Fibroblast of mammary gland (primary cell): ENCODE measurements at places on chromosomes 12 and 14.

GRCh38 chr12:23560611-23561010 lies 388.9 kb downstream of the SOX5 start:
- no peak for DNase-seq

DNA sequence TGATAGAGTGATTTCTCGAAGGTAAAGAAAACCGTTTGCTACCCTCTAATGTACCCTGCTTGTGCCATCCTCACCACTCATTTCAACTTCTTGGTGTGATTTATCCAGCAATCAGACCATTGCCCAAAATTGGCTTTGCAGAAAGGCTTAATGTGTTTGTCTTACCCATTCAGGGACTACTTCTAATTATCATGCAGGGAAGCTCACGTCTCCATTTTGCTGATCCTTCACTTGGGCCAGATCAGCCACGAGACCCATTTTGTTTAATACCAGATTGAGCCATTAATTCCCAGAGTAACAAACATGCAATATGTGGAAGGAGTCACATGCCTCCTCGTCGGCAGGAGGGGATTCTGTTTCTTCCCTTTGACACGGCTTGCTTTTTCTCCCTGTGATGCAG lies 51.1 kb upstream of the CRY1 start:
- no peak for DNase-seq

DNA sequence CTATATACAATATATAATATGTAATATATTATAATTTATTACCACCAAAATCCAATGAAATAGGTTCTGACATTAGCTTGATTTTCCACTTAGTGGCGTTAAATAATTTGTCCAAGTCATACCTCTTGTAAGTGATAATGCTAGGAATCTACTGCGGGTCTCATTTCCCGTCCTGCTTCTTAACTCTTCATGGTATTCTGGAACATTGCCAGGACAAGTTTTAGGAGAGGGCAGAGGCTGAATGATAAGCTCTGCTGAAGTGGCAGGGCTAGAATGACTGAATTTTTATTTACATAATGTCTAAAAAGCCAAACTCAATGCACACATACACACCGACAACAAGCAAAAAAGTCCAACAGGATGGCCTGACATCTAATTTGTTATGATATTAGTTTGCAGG lies 70.4 kb upstream of the PTPRQ start:
- no peak for DNase-seq

- no peak for DNase-seq
Measured at GRCh38 chr14:104556256-104557021, 23.1 kb upstream of the C14orf180 start.

- DNase-seq, result no peak
Measured at GRCh38 chr14:99753225-99754140, 39.7 kb upstream of the EML1 start.

- no peak for DNase-seq
Measured at GRCh38 chr14:72186523-72186922, 254.3 kb downstream of the RGS6 start.

GRCh38 chr12:3200032-3200617 lies 122.9 kb downstream of the TSPAN9 start:
- DNase-seq, result peak; percentile 26

GRCh38 chr12:42484996-42485395 lies 104.5 kb downstream of the PRICKLE1 start:
- DNase-seq, result no peak

- no peak for DNase-seq
Measured at GRCh38 chr14:21414137-21414631, 30.4 kb upstream of the SUPT16H start.

DNA sequence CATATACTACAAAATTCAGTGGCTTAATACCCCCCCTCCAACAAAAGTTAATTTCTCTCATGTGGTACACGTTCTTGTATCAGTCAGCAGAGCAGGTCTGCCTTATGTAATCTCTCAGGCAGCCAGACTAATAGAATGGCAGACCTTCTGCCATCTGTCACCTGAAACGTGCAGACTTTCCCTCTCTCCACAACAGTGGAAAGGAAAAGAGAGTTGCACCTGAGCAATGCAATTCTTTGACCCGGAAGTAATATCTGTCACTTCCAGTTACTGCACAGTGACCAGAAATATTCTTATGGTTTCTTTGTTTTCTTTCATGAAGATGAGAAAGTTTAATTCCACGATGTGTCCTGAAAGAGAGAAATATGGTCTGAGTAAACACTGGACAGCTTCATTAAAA lies 14.4 kb downstream of the KERA start:
- no peak for DNase-seq

DNA sequence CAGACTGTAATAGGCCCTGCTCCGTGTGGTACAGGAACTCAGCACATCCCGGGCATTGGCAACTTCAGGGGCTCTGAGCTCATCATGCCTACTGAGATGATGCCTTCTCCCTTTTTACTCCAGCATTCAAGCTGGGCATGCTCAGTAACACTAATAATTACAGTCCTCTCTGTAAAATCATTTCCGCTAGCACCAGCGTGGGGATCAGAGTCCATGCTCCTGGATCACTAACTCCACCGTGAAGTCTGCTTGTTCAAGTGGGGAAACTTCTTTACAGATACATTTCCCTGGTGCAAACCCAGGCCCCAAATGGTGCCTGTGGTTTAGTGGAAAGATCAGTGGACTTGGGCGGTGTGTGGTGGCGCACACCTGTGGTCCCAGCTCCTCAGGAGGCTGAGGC lies 16.7 kb downstream of the CLSTN3 start:
- no peak for DNase-seq

- DNase-seq, result no peak
Measured at GRCh38 chr12:89351489-89352241, 636 bp downstream of the DUSP6 start.

DNA sequence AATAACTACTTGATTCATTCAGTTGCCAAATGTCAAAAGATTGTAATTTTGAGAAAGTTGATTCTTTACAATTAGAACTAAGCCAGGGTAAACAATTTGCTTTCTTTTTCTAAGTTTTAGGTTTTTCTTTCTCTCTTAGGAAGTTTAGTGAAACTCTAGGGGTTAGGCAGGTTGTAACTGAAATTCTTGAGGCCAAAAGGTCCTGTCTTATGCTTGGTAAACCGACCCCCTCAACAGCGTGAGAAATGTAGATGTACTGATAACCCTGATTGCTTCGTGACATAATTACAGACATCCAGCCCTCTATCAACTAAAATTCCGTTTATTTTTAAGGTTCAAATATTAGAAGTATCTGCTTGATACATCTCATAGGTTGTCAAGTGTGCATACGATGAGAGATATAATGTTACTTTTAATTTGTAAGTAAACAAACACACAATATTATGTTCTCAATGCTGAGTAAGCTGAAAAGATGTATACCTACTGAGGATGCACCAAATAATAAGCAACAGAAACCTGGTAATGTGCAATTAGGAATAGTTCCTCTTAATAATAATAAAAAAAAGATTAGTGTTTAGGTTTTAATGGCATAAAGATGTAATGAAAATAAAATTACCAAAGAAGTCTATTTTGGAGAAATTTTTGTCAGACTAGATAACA lies 7.2 kb downstream of the FUT8 start:
- DNase-seq, result no peak

GRCh38 chr12:50542448-50542847 lies 37.7 kb downstream of the DIP2B start:
- peak; percentile 39 for DNase-seq

- DNase-seq, result no peak
Measured at GRCh38 chr14:76834241-76834661, 8.0 kb downstream of the LRRC74A start.

- DNase-seq, result no peak
Measured at GRCh38 chr14:54749727-54750126, 152.9 kb downstream of the GCH1 start.

DNA sequence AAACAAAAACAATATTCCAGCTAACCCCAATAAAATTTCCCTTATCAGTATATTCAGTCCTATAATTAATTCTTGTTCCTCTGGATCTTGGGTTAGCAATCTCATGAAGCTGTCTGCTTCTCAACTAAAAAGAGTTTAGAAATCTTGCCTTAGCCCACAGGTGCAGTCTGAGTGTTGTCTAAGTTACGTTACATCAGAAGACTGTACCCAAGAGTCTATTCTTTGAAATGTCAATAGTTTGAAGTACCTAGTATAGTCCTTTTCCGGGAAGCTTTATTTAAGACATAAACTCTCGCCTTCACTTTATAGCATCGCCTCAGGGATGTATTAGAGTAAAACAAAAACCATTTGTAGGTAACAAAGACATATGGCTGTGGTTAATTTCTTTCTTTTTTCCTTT lies 465.1 kb downstream of the FUT8 start:
- no peak for DNase-seq

DNA sequence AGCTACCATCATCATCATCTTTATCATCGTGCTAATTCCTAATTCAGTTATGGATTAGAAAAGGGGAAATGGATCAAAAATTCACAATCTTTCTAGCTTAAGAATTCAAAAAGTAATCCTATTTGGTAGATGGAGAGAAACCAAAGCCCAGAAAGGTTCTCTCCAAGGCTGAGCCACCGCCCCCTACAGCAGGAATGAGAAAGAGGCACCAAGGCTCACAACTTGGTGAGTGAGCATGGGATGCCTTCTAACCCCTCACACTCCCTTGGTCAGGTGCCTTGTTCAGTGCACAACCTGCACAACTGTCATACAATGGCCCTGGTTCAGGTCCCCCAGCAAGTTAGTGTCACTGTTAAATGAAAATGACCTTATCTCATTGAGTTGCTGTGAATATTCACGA lies 171.5 kb downstream of the ANO2 start:
- DNase-seq, result no peak

DNA sequence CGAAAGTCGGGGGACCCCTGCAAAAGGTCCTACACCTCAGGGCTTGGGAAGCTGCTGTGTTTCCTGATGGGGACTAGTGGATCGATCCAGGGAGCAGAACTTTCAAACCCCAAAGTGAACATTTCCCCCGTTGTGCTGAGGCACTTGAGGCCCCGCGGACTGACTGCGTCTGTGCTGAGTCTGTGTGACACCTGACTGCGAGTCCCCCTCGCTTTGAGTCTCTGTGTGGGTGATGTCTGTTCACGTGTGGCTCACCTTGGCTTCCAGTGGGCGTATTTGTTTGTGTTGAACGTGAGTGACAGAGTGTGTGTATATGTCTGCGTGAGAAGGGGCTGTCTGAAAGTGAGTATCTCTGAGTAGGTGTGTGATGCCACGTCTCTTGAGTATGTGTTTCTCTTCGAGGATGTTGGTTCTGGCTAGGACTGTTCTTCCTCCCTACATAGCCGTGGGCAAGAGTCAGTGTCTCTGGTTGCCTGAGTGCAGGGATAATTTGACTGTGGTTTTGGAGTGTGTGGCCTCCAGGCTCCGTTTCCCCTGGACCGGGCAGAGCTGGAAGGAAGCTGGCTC lies 1.3 kb downstream of the TEAD4 start:
- peak; percentile 21 for DNase-seq

GRCh38 chr12:2494486-2495192 lies 300.1 kb upstream of the FKBP4 start:
- peak; percentile 42 for DNase-seq

DNA sequence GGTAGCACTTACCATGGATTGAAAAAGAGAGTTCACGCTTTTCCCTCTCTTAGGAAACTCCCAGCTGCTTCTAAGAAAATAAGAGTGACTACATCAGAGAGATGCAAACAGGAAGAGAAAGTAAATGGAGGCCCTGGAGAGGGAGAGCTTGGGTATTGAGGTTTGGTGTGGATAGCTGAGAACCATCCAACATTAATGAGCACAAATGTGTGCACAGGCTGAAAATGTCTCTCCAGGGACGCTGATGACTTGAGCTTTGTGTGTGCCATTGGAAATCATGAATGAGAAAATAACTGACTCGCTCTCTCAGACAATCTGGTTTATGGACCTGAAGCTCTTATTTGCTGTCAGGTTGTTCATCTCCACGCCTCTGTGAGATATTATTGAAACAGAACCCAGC lies 318.8 kb downstream of the NRXN3 start:
- DNase-seq, result no peak

DNA sequence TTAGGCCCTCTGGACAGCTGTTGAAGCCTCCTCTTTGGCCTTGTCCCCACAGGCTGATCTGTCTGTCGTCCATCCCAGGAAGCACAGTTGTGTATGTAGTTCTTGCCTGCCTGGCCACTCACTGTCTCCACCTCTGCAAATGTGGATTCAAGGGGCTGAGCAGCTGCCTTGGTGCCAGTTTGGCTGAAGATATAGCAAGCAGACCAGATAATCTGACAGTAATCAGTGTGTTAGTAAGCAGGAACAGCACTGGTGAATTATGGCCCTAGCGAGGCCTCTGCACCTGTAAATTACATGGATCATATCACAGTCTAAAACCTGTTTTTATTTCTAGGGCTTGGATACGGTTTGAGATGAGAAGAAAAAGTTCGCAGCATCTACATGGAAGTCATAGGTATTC lies 282.5 kb upstream of the NOS1 start:
- no peak for DNase-seq

- no peak for DNase-seq
Measured at GRCh38 chr12:66683073-66683472, 4.2 kb upstream of the GRIP1 start.

DNA sequence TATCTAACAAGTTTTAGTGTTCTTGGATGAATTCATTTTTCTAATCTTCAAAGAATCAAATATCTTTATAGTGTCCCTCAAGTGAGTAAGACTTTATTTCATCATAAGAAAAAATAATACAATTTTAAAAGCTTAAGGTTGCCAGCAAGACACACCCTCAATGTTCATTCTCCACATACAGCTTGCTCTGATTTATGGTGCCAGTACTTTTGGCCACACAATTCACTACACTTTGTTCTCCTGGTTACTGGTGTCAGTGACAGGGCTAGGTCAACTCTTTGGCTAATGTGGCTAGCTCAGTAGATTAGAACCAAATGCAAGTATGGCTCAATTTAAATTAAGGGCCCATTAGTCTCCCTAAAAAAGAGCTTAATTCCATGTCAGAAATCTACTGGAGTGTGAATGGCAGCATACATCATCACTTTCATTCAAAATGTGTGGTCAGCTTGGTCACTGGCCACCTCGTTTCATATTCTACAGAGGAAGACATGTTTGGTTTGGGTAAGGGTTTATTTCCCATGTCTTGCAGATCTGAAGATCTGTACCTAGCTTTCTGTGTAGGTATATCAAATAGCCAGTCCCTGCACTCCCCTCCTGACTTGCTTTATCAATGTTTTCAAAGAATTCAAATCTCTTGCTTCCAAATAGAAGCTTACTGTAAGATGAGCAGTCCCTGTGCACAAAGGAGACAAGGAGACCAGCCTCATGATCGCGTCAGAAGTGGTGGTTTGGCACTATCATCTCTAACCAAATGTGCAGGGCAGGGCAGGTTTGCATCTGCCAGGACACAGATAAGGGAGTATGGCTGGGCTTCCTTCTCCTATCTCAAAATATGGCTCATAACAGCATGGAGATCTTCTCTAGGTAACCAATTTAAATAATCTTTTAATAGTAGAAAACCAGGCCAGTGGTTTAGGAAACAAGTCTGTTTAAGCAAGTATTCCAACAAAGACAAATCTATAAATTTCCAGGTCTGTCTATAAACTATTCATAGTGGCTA lies 31.3 kb downstream of the HECTD4 start:
- DNase-seq, result peak; percentile 49

GRCh38 chr12:51653431-51653830 lies 62.4 kb downstream of the SCN8A start:
- no peak for DNase-seq
